ENCODE measurements at places on chromosomes 7 and 10.

DNA sequence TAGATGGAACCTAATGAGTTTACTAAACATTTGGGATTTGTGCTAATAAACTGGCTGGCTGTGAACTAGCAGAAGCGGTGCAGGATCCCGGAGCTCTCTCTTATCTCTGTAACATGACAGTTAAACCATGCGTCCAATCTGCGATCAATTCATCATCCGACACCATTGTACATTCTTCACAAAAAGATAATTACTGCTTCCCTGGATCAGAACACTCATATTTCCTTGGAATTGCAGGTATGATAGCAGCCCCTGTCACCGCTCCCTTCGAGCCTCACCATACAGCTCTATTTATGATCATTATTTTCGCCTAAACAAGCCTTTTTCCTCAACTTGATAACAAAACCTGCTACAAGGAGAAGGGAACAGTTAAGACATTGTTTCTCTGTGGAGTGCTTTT lies 18.5 kb downstream of the EBF3 start:
- no peak for DNase-seq

GRCh38 chr7:20542594-20542993 lies 72.9 kb upstream of the ABCB5 start:
- no peak for DNase-seq

- DNase-seq, result no peak
These were observed 26.1 kb downstream of the ANXA8 start for GRCh38 chr10:47457826-47458225.

GRCh38 chr10:35394411-35394851 lies 58.1 kb downstream of the CCNY start:
- DNase-seq, result no peak

DNA sequence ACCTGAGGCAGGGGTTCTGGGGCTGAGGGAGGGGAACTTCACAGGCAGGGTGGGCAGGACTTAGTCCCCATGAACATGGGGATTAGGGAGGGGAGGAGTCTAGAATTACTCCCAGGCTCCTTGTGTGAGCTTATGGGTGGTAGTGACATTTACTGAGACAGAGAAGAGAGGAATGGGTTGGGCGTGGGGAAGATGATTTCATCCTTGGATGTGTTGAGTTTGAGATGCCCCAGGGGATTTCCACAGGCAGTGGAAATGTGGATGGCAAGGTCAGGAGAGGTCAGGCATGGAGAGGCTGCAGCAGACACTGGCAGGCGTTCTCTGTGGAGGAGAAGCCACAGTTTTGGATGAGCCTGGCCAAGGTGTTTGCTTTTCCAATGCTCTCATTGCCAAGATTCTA lies 26.4 kb upstream of the GSDME start:
- no peak for DNase-seq

- DNase-seq, result no peak
These were observed 14.1 kb downstream of the ESYT2 start for GRCh38 chr7:158815083-158815799.

DNA sequence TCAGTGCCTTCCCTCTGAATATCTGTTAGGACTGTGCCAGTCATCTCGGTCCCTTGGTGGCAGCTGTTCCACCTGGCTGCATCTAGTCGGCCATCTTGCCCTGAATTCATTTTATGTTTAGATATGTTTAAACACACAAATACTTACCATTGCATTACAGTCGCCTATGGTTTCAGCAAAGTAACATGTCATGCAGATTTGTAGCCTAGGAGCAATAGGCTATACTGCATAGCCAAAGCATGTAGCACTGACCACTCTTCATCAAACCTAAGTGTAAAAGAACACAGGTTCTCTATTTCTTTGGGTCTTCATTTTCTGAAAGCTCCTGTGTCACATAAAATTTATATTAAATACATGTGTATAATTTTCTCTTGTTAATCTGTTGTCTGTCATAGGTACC lies 118.9 kb upstream of the THSD7A start:
- DNase-seq, result no peak

DNA sequence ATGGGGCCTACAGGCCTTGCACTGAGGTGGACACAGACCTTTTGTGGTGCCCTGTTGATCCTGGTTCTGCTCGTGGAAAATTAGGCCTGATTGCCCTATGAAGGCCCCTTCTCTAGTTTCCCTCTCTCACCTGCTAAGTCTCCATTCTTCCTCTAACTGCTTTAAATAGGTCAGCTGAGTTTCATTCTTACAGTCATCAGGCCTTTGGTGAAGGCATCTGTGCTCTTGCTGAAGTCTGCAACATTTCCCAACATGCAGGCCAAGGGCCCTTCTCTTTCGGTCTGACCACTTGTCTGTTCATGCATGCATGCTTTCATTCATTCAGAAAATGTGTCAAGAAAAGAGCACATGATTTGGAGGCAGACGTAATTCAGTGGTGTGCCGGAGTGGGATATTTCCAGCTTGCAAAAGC lies 244.0 kb downstream of the BUB3 start:
- DNase-seq, result no peak

- DNase-seq, result peak; percentile 67
These were observed 719 bp downstream of the DPY19L1 start for GRCh38 chr7:35036361-35037171.

DNA sequence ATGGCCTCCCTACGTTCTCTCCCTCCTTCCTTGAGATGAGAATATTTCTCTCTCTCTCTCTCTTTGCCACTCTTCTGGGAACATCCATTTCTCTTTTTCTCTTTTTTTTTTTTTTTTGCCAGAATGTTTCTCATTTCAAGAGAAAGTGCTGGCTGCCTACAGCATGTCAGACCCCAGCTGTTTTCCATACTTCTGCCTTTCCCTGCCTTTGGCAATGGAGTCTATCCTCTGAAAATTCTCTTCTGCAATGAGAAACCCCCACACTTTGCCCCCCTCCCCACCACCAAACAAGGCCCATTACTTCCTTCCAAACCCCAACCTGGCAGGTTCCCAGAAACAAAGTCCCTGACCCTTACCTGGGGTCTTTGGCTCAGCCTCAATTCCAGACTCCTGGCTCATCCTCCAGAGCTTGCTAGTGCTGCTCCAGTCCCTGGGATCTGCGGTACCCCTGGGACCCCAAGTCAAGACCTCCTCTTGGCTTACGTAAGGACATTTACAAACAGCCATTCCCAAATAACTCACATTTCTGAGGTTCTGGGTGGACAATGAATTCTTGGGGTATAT lies 17.4 kb upstream of the CCL26 start:
- no peak for DNase-seq

- DNase-seq, result no peak
These were observed 101.2 kb upstream of the WDR11 start for GRCh38 chr10:120749856-120750566.

- no peak for DNase-seq
These were observed 408.8 kb upstream of the SEMA3C start for GRCh38 chr7:81327468-81328266.

DNA sequence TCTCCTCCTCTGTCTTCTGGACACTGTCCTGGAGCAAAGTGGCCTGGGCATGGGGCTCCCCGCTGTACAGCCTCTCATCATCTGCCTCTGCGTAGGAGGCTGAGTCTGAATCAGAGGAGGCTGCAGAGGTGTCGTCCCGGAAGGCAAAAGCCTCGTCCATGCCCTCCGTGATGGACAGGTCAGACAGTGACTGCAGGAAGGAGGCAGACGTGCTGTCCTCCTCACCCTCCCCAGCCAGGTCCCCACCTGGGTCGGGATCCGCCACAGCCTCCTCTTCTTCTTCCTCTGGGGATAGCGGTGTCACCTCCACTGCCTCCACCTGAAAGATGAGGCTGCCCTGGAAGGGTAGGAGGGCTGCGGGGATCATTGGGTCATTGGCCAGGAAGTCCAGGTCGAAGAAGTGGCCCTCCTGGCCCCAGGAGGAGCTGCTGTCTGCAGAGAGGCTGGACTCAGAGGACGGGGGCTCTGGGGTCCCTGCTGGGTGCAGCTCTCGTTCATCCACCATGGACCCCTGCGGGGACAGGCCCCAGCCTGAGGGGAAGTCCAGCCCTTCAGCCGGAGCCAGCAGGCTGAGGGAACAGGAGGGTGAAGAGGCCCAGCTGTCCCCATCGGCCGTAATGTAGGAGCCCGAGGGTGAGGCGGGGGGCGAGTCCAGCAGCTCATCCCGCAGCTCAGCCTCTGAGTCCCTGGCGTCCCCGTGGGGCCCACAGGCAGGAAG lies 3.7 kb downstream of the NACAD start:
- no peak for DNase-seq

- DNase-seq, result no peak
These were observed 392.0 kb downstream of the NRG3 start for GRCh38 chr10:82267014-82267413.

DNA sequence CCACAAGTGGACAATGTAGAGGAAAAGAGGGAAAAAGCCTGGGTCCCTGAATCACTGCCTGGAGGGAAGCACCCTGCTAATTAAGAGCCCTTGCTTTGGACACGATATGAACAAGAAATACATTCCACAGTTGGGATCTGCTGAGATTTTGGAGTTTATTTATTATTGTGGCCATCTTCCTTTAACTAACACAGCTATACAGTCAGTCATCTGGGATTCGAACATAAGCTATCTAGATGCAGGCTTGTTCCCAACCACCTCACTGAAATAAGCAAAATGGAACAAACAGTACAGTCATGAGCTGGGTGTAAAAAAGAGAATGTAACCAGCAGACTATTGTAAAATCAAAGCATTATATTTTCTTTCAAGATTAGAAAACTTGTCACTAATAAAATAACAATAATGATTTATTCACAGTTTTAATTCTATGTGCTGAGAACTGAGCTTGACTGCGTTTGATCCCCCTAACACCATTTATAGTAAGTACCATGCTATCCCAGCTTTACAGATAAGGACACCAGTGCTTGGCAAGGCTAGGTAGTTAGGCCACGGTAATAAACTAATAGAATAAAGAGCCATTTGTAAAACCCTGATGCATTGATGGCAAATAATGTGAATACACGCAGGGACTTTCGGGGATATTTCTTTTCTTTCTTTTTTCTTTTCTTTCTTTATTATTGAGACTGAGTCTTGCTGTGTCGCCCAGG lies 223.8 kb upstream of the KLF6 start:
- no peak for DNase-seq

DNA sequence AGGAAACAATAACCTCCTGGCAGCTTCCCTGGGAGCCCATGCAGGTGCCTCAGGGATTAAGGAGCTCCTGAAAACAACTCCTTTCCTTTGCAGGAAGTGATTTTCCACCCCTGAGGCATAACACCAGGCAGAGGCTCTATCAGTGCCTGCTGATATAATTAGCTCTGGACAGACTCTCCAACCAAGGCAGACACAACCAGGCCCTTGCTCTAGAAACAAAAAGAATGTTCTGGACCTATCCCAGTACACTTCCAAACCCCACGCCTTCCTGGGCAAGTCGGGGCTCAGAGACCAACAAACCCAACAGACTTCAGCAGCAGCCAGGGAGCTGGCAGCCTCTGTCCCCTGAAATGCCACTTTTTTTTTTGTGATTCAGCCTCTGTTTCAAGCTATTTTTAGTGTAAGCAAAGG lies 247.1 kb downstream of the KCNMA1 start:
- DNase-seq, result no peak

GRCh38 chr10:18136073-18136791 lies 4.0 kb upstream of the CACNB2 start:
- DNase-seq, result no peak
